ENCODE measurements at places on chromosomes 13 and 19. TPM values are rescaled to one million over a fixed set of nuclear protein-coding genes. Genes with fewer than 3 reads are reported as not detected.

The PDX1 gene
- not detected for total RNA-seq

The RAP2A gene
- total RNA-seq, result 32.1 TPM

The CBY2 gene
- total RNA-seq, result not detected

The PCDH20 gene
- 19.1 TPM for total RNA-seq

The BEST2 gene
- total RNA-seq, result not detected

The GYS1 gene
- 42.9 TPM for total RNA-seq

The CACNG7 gene
- not detected for total RNA-seq

The TMEM143 gene
- 1.9 TPM for total RNA-seq

The PEAK3 gene
- total RNA-seq, result 0.05 TPM

The SPINT2 gene
- total RNA-seq, result 1,121 TPM

The CRB3 gene
- 121 TPM for total RNA-seq

The GJB6 gene
- total RNA-seq, result not detected

The KLK2 gene
- total RNA-seq, result not detected

The MISP3 gene
- total RNA-seq, result 1.3 TPM

The SOX1 gene
- total RNA-seq, result not detected

The DCT gene
- total RNA-seq, result 0.05 TPM

The CAMSAP3 gene
- total RNA-seq, result 1.9 TPM

The LENG8 gene
- total RNA-seq, result 52.5 TPM

The CAB39L gene
- total RNA-seq, result 12.2 TPM

The GRIN2D gene
- 0.17 TPM for total RNA-seq

The ARGLU1 gene
- total RNA-seq, result 22.9 TPM

The CD37 gene
- total RNA-seq, result not detected

The SYNE4 gene
- 4.5 TPM for total RNA-seq

The TEAD2 gene
- 34.2 TPM for total RNA-seq

The ATP4B gene
- total RNA-seq, result not detected

The ZNF382 gene
- 5.6 TPM for total RNA-seq

The KCNRG gene
- 7.6 TPM for total RNA-seq

The PDE4C gene
- under 0.01 TPM for total RNA-seq

The SERPINE3 gene
- not detected for total RNA-seq

The SLC7A10 gene
- not detected for total RNA-seq

The BLVRB gene
- 43.0 TPM for total RNA-seq

The DACT3 gene
- not detected for total RNA-seq

The MADCAM1 gene
- total RNA-seq, result not detected

The WDR88 gene
- not detected for total RNA-seq

The ZNF600 gene
- 10.2 TPM for total RNA-seq

The ZSCAN4 gene
- total RNA-seq, result not detected

The ZNF208 gene
- 1.4 TPM for total RNA-seq

The ZNF223 gene
- 9.4 TPM for total RNA-seq

The SLC46A3 gene
- 8.5 TPM for total RNA-seq

The HIPK4 gene
- not detected for total RNA-seq

Measured in renal cortical epithelial cell (primary cell).